Effector memory CD8-positive, alpha-beta T cell (primary cell): ENCODE measurements at places on chromosomes 3 and 15.

GRCh38 chr3:116256843-116257485, 188.3 kb downstream of the LSAMP start:
- no peaks in the 10 kb centered on the region for H3K4me1 ChIP-seq
- H3K27me3 ChIP-seq: no peaks in the 10 kb centered on the region
- DNase-seq: no peak

- no peak for DNase-seq
- no peak overlapping the region for H3K4me3 ChIP-seq
- H3K27me3 ChIP-seq: peaks cover 27% of the 10 kb centered on the region
- H3K27ac ChIP-seq: no peak overlapping the region
- H3K4me1 ChIP-seq: no peaks in the 10 kb centered on the region
Observed at GRCh38 chr3:151772825-151773480, 39.2 kb downstream of the AADACL2 start.

GRCh38 chr3:183825456-183826161, at the start of gene MAP6D1:
TSS of gene MAP6D1 (minus strand) at chr3:183825577. CDS start at chr3:183825547, 30 bp downstream.
- H3K27me3 ChIP-seq: no peaks in the 10 kb centered on the region
- peaks cover 8% of the 10 kb centered on the region for H3K4me1 ChIP-seq
- peaks cover 18% of the 10 kb centered on the region for H3K36me3 ChIP-seq
- peak within 1 kb of the TSS; percentile 85 for H3K4me3 ChIP-seq

- H3K4me3 ChIP-seq: no peak overlapping the region
- DNase-seq: no peak
- H3K36me3 ChIP-seq: no peaks in the 10 kb centered on the region
- H3K27ac ChIP-seq: no peak overlapping the region
- H3K27me3 ChIP-seq: no peaks in the 10 kb centered on the region
- no peaks in the 10 kb centered on the region for H3K4me1 ChIP-seq
Observed at GRCh38 chr3:27504749-27505148, 20.6 kb upstream of the SLC4A7 start.

- no peak overlapping the region for H3K27ac ChIP-seq
- H3K36me3 ChIP-seq: no peaks in the 10 kb centered on the region
- no peak for DNase-seq
- no peak overlapping the region for H3K4me3 ChIP-seq
Observed at GRCh38 chr15:61697796-61698195, 362.5 kb downstream of the VPS13C start.

- H3K27ac ChIP-seq: no peak overlapping the region
- no peaks in the 10 kb centered on the region for H3K36me3 ChIP-seq
- H3K27me3 ChIP-seq: no peaks in the 10 kb centered on the region
- no peak overlapping the region for H3K4me3 ChIP-seq
- no peaks in the 10 kb centered on the region for H3K4me1 ChIP-seq
Observed at GRCh38 chr3:62503516-62503915, 130.2 kb upstream of the FEZF2 start.

- peaks cover 3% of the 10 kb centered on the region for H3K36me3 ChIP-seq
- H3K4me3 ChIP-seq: no peak overlapping the region
- H3K27me3 ChIP-seq: no peaks in the 10 kb centered on the region
- H3K4me1 ChIP-seq: peaks cover 4% of the 10 kb centered on the region
- DNase-seq: no peak
Observed at GRCh38 chr15:52117549-52117948, 5.0 kb upstream of the BCL2L10 start.

DNA sequence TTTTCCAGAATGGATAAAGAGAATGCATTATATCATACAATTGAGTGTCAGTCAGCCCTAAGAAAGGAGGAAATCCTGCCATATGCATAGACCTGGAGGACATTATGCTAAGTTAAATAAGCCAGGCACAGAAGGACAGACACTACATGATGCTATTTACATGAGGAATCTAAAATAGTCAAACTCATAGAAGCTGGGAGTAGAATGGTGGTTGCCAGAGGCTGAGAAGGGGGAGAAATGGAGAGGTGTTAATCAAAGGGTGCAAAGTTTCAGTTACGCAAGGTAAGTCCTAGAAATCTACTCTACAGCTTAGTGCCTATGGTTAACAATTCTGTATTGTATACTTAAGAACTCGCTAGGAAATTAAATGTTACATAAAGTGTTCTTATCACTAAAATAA, 66.5 kb downstream of the IL1RAP start:
- no peaks in the 10 kb centered on the region for H3K27me3 ChIP-seq
- no peak overlapping the region for H3K27ac ChIP-seq

DNA sequence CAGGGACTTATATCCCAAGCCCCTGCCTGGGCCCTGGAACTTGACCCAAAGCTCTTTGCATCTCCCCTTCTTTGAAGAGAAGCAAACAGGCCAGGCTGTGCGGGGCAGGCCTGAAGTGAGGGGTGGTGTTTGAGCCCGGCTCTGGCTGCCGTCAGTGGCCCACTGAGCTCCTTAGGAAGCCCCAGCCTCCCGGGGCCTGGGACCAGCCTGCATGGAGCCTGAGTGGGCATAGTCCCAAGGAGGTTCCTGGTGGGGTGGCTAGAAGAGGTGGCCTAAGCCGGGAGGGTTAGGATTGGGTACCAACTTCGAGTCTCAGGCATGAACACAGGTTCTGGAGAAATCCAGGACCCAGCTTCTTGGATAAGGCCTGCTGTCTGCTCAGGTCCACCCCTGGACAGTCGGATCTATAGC, 6.4 kb downstream of the TMIE start:
- H3K4me1 ChIP-seq: peaks cover 2% of the 10 kb centered on the region
- H3K27ac ChIP-seq: no peak overlapping the region
- no peak overlapping the region for H3K4me3 ChIP-seq
- peaks cover 2% of the 10 kb centered on the region for H3K27me3 ChIP-seq
- H3K36me3 ChIP-seq: peaks cover 2% of the 10 kb centered on the region
- DNase-seq: no peak

- no peak overlapping the region for H3K27ac ChIP-seq
- no peak for DNase-seq
- no peak overlapping the region for H3K4me3 ChIP-seq
- no peaks in the 10 kb centered on the region for H3K27me3 ChIP-seq
Observed at GRCh38 chr3:153233986-153234385, 72.0 kb downstream of the RAP2B start.

GRCh38 chr3:160451602-160452001, 2.0 kb upstream of the TRIM59 start:
- H3K27me3 ChIP-seq: no peaks in the 10 kb centered on the region
- peaks cover 10% of the 10 kb centered on the region for H3K4me1 ChIP-seq
- DNase-seq: no peak

DNA sequence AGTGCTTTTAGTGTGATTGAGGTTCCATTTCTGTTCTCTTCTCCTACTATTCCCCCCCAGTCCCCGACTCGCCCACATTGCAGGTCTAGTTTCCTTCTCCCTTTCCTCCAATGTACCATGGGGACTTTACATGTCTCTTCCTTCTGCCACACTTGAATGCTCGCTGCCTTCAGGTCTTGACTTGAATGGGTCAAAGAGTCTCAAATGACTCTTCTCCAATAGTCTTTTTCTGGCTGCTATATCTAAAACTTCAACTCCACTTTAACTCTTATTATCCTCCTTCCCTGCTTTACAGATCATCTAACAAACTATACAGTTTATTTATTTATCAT, 213.9 kb upstream of the SLC2A2 start:
- no peak overlapping the region for H3K27ac ChIP-seq
- DNase-seq: no peak
- H3K27me3 ChIP-seq: no peaks in the 10 kb centered on the region
- H3K4me1 ChIP-seq: peaks cover 15% of the 10 kb centered on the region

- H3K27me3 ChIP-seq: no peaks in the 10 kb centered on the region
- H3K36me3 ChIP-seq: peaks cover 19% of the 10 kb centered on the region
- peak overlapping the region; percentile 96 for H3K27ac ChIP-seq
- H3K4me1 ChIP-seq: peaks cover 51% of the 10 kb centered on the region
- DNase-seq: no peak
- H3K4me3 ChIP-seq: peak overlapping the region; percentile 99
Observed at GRCh38 chr15:43826029-43826507, 734 bp upstream of the WDR76 start.

- H3K27me3 ChIP-seq: no peaks in the 10 kb centered on the region
- no peak overlapping the region for H3K4me3 ChIP-seq
- H3K27ac ChIP-seq: no peak overlapping the region
- no peaks in the 10 kb centered on the region for H3K4me1 ChIP-seq
- no peak for DNase-seq
Observed at GRCh38 chr3:61531528-61531927, 29.8 kb upstream of the PTPRG start.

GRCh38 chr15:25688166-25688565, 175.0 kb downstream of the ATP10A start:
- H3K36me3 ChIP-seq: peaks cover 3% of the 10 kb centered on the region
- no peak overlapping the region for H3K4me3 ChIP-seq
- no peaks in the 10 kb centered on the region for H3K4me1 ChIP-seq
- H3K27ac ChIP-seq: no peak overlapping the region

GRCh38 chr15:63260791-63261190, 16.6 kb upstream of the APH1B start:
- no peaks in the 10 kb centered on the region for H3K27me3 ChIP-seq
- H3K27ac ChIP-seq: no peak overlapping the region
- H3K36me3 ChIP-seq: peaks cover 91% of the 10 kb centered on the region
- no peak overlapping the region for H3K4me3 ChIP-seq
- H3K4me1 ChIP-seq: peaks cover 3% of the 10 kb centered on the region

DNA sequence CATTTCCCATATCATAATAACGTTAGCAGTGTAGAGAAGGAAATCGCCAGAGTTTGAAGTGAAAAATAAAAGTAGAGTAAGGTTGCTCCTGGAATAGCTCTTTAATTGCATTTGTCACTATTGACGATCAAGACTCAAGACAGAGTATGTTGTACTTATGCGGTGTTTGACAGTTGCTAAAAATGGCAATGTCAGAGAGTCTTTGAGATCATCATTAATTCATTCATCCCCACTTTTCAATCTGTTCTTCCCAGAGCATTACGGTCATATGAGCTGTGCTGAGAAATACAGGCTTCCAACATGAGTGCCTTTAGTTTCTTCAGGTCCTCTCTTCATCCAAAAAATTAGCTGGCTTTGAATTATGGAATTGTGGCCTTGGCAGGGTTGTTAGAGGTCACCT, 173.8 kb upstream of the CHRM5 start:
- H3K36me3 ChIP-seq: no peaks in the 10 kb centered on the region
- H3K4me1 ChIP-seq: no peaks in the 10 kb centered on the region
- peaks cover 7% of the 10 kb centered on the region for H3K27me3 ChIP-seq
- DNase-seq: no peak
- no peak overlapping the region for H3K4me3 ChIP-seq

DNA sequence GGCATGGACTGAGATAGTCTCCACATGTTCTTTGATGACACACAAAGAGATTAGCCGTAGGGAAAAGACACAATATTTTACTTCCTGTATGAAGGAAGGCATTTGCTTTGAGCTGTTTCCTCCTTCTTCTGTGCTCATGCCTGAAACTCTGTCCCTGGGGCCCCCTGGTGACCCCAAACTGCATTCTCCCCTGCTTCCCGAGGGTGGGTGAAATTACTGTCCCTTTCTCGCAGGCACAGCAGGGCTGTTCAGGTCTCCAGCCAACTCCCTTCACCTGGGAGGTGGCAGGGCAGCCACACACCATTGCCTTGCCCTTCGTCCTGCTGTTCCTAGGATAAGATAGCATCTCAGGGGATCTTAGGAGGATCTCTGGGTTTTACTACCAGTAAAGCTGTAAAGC, 79.2 kb downstream of the GABRG3 start:
- H3K4me1 ChIP-seq: no peaks in the 10 kb centered on the region
- no peak for DNase-seq
- no peaks in the 10 kb centered on the region for H3K36me3 ChIP-seq
- H3K27me3 ChIP-seq: no peaks in the 10 kb centered on the region
- H3K4me3 ChIP-seq: no peak overlapping the region

- H3K4me3 ChIP-seq: no peak overlapping the region
- no peak overlapping the region for H3K27ac ChIP-seq
- H3K27me3 ChIP-seq: peaks cover 51% of the 10 kb centered on the region
- no peaks in the 10 kb centered on the region for H3K36me3 ChIP-seq
- H3K4me1 ChIP-seq: no peaks in the 10 kb centered on the region
Observed at GRCh38 chr3:140870351-140870750, 71.3 kb upstream of the SLC25A36 start.

DNA sequence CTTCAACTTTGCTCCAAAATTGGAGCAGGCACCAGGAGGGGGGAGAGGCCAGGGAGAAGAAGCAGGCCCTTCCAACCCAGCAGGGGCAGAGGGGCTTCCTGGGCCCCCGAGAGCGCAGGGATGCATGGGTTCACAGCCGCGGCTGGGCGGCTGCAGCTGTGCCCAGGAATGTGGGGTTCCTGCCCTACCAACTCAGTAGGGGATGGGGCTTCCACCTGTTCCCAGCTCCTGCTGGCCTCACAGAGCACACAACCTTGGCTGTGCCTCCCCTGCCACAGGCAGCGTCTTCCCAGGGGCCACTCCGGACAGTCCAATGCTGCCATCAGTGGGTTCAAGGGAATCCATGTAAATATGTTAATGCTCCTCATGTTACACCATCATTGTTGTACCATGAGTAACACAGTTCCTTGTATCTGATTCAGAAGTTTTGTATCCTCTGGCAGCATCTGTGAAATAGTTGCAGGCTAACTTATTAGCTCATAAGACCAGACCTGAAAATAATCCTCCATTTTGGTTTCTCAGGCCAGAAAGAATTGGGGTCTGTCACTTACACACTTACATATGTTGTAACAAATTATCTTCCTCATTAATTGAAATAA, 12.1 kb upstream of the SIAH2 start:
- no peak overlapping the region for H3K4me3 ChIP-seq
- H3K4me1 ChIP-seq: no peaks in the 10 kb centered on the region
- H3K27ac ChIP-seq: no peak overlapping the region
- peaks cover 2% of the 10 kb centered on the region for H3K36me3 ChIP-seq
- no peak for DNase-seq
- H3K27me3 ChIP-seq: peaks cover 6% of the 10 kb centered on the region

DNA sequence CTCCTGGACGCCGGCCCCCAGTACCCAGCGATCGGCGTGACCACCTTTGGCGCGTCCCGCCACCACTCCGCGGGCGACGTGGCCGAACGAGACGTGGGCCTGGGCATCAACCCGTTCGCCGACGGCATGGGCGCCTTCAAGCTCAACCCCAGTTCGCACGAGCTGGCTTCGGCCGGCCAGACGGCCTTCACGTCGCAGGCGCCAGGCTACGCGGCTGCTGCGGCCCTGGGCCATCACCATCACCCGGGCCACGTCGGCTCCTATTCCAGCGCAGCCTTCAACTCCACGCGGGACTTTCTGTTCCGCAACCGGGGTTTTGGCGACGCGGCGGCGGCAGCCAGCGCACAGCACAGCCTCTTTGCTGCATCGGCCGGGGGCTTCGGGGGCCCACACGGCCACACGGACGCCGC, 956 bp downstream of the ZIC1 start:
- no peak overlapping the region for H3K4me3 ChIP-seq
- peaks cover 17% of the 10 kb centered on the region for H3K4me1 ChIP-seq

DNA sequence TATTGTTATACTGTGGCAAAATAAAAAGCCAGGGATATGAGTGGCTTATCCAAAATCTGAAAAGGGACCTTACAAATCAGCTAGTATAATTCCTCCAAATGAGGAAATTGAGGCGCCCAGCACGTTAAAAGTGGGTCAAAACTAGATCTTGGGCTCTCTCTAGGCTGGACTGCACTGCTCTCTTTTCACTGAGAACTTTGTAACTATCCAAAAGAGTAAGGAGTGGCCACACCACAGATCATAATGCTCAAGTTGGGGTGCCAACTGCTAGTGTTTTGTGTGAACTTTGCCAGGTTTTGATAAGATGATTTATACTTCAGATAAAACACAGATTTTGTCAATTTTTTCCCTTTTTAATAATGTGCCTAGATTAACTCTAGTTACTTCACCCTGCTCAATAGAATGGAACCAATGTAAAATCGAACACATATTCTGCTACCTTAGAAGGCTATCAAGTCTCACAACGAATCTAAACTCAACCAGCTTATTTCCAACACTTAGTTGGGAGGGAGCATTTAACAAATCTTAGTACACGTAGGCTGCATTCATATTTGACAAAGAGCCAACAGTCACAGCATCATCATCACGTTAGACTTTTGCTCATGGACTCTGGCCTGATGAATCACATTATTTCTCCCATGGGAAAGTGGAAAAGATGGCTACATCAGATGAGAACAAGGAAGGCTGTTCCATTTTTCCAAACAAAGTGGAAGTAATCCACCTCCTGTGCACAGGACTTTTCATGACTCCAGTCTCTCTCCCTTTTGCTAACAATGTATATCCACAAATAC, 64.4 kb downstream of the ABI3BP start:
- no peaks in the 10 kb centered on the region for H3K36me3 ChIP-seq
- no peaks in the 10 kb centered on the region for H3K4me1 ChIP-seq
- no peak overlapping the region for H3K27ac ChIP-seq
